Stimulated activated CD4-positive, alpha-beta T cell treated with anti-CD3 and anti-CD28 coated beads, Interleukin-1b, Interleukin-23, amount 100 ng/mL, for 48 hours (primary cell): ENCODE measurements at places on chromosomes 12 and 14.

- DNase-seq, result no peak
Observed at GRCh38 chr12:6323995-6324711, 13.7 kb downstream of the PLEKHG6 start.

DNA sequence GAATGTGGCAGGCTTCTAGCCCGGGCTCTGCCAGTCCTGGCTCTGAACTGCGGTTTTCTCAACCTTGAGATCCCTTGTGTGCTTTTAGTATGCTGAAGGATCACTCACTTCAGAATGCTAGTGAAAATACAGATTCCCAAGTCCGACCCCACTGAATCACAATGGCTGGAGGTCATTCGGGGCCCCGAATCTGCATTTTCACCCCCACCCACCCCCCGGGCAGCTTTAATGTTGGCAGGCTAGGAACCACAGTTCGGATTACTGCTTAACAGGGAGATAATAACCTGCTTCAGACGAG, 573 bp upstream of the SUSD6 start:
- DNase-seq, result no peak

GRCh38 chr12:89700191-89700810, 8.3 kb downstream of the ATP2B1 start:
- no peak for DNase-seq

DNA sequence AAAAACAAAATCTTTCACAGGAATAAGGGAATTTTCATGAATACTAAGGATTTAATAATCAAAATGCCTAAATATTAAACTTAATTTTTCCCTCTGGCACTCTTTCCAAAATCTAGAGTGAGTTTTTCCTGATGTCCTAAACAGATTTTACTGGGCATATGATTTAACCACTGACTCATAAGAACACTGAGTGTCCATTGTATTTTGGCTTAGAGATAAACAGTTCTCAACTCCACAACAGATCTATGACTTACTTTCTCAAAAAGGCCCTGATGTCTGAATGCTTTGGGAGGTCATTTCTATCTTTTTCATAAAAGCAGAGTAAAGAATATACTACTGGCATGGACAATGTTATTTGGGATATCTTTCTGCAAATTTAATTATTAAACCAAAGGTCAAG, 15.0 kb downstream of the TMBIM4 start:
- no peak for DNase-seq

- no peak for DNase-seq
Observed at GRCh38 chr14:76373456-76373855, 2.5 kb upstream of the ESRRB start.

DNA sequence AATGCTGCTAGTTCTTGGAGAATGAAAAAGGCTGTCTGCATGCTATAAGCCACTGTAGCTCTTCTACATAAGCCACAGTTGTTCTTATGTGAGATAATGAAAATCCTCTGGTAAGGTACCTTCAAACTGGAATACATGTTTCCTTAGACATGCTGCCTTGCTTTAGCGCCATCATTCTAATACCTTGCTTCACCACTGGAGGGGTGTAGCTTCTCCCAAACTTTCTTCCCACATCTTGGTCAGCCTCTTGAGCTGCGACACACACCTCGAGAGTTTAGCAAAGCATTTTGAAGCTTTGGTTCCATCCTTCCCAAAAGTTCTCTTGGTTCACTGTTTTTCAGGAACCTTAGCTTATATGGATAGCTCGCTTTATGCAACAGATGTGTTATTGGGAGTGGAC, 69.5 kb downstream of the NKX2-1 start:
- no peak for DNase-seq

- DNase-seq, result no peak
Observed at GRCh38 chr12:116495260-116495659, 63.9 kb upstream of the MAP1LC3B2 start.

GRCh38 chr12:76719171-76720041, 44.5 kb upstream of the ZDHHC17 start:
- DNase-seq, result no peak

- no peak for DNase-seq
Observed at GRCh38 chr12:47231456-47231855, 151.7 kb upstream of the AMIGO2 start.

- DNase-seq, result no peak
Observed at GRCh38 chr14:81192594-81192993, 28.2 kb downstream of the GTF2A1 start.

GRCh38 chr14:21498540-21499526, 12.3 kb downstream of the METTL3 start:
- no peak for DNase-seq

DNA sequence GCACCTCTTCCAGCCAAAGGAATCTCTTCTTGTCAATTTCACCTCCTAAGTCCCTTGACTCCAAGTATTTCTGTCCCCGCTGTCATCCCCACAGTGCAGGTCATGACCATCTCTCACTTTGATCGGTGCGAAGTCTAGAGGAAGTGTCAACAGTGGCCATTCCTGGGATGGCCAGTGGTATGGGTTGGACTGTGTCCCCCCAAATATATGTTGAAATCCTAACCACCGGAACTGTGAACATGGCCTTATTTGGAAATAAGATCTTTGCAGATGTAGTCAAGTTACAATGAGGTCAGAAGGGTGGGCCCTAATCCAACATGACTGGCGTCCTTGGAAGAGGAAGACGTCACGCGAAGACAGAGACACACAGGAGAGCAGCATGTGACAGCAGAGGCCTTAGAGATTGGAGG, 155.9 kb upstream of the PRMT8 start:
- DNase-seq, result no peak

DNA sequence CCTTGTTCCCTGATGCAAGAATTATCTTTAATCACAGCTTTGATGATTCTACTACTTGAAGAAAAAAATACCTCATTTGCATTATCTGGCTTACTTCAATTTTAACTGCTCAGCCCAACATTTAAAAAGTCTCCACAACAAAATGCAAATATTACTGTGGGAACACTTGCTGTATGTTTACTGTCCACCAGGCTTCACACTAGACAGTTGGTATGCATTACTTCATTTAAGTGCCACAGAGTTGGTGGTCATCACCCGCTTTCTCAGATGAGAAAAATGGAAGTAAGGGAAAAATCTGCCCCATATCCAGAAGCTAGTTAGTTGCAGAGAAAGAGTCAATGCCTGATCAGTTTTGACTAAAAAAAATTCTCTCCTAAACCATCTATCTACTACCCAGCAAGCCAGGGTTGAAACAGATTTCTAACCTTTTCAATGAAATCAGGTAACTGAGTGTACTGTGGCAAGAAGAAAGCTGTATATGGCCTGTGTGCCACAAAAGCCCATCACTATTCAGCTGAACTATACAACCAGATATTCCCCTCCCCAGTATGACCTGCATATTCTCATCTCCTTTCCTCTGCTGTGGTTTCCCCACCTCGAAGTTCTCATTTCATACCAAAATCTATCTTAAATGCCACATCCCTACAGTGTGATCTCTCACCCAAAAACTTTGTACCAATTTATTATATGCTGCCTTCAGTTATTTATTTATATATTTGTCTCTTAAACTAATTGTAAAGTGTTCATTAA, 90.3 kb downstream of the ATP2B1 start:
- DNase-seq, result no peak

DNA sequence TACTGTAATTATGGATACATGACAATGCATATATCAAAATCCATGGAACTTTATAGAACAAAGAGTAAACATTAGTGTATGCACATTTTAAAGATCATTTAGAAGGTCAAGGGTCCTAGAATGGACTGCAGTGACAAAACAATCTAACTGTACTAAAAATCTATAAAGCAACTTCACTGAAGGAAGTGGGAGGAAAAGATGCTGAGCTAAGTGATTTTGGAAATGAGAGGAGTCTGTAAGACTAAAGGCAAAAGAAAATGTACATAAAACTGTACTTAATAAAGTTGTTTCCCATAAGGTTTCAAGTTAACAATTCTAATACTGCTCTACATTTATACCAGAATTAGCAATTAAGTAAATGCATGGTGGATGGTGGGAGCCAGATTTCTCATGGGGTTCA, 46.9 kb upstream of the HIF1A start:
- DNase-seq, result no peak

GRCh38 chr14:105126981-105127329, 41.6 kb downstream of the JAG2 start:
- DNase-seq, result no peak
